NCI-H748 treated with DMSO at 0.1 percent for 48 hours (cell line): ENCODE measurements at places on chromosomes 11 and 22.

GRCh38 chr11:64560139-64560771, 30.8 kb upstream of the SLC22A12 start:
- no peak for DNase-seq

DNA sequence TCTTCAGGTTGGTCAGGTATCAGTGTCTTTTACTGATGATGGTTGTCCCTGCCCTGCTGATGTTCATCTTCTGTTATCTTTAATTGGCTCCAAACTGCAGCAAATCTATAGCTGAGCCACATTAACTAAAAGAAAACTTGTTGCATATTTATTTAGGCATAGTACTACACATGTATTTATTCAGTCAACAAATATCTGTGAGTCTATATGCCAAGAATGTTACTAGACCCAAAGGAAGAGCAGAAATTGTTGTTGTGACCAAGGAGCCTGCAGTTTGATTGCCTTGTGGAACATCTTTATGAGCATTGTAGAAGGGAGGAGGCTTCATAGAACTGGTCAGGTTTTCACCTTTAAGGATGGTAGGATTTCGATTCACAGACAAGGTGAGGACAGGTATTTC, 10.1 kb downstream of the BMAL1 start:
- DNase-seq, result no peak

DNA sequence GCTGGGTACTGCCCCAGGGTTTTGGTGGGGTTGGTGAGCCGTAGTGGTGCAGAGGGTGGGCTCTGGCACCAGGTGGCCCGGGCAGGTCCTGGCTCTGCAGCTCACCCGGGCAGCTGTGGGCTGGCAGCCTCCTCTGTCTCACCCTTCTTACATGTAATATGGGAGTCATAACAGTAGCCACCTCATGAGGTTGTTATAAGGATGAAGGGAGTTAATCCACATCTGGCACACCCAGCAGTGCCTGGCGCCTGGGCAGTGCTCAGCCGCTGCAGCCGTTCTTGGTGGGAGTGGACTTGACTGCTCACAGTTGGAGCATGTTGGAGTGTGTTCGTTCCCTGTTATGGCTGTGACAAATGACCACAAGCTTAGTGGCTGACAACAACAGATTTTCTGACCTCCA, 28.7 kb downstream of the IGHMBP2 start:
- DNase-seq, result no peak

DNA sequence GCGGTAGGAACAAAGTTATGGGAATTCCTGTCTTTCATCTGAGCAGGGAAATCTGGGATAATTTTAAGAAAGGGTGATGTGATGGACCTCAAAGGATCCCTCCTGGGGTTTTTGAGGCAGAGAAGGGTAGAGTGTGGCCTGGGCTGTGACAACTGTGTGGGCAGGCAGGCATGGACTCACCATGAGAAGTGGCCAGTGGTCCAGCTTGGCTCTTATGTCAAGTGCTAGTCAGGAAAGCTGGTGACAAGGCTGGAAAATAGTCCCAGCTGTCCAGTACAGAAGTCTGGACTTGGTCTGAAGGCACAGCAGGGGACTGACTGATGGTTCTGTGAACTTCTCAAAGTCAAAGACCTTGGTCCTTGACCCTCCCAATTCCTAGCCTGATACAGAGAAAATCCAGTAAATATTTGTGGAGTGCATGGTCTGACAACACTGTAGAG, 1.7 kb downstream of the PPFIBP2 start:
- no peak for DNase-seq

GRCh38 chr22:40430991-40431390, 60.6 kb downstream of the SGSM3 start:
- no peak for DNase-seq

- no peak for DNase-seq
Observed at GRCh38 chr11:73176874-73177155, 34.7 kb upstream of the FCHSD2 start.

- no peak for DNase-seq
Observed at GRCh38 chr11:729492-730074, 17.7 kb upstream of the TALDO1 start.

- no peak for DNase-seq
Observed at GRCh38 chr11:35618497-35619115, 346 bp downstream of the FJX1 start.
